Left renal cortex interstitium (tissue), 4 donors: ENCODE measurements at places on chromosomes 1 and 21. TPM values are rescaled to one million over a fixed set of nuclear protein-coding genes. Genes with fewer than 3 reads are reported as not detected.

DNA sequence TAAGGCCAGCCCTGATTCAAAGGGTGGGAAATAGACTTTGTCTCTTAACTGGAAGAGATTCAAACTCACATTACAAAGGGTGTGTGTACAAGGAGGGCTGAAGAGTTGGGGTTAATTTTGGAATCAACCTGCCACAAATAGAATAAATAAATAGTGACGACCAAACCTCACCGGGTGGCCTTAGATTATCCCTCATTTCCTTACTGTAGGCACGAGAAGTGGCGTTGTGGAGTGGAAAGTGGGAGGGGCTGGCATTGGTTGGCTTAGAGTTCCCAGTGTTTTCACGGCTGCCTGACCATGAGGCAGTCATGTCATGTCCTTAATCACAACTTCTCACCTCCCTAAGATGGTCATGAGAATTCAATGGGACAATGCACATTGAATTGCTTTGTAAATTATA lies 21.3 kb upstream of the RUNX1 start:
- no peak for DNase-seq

DNA sequence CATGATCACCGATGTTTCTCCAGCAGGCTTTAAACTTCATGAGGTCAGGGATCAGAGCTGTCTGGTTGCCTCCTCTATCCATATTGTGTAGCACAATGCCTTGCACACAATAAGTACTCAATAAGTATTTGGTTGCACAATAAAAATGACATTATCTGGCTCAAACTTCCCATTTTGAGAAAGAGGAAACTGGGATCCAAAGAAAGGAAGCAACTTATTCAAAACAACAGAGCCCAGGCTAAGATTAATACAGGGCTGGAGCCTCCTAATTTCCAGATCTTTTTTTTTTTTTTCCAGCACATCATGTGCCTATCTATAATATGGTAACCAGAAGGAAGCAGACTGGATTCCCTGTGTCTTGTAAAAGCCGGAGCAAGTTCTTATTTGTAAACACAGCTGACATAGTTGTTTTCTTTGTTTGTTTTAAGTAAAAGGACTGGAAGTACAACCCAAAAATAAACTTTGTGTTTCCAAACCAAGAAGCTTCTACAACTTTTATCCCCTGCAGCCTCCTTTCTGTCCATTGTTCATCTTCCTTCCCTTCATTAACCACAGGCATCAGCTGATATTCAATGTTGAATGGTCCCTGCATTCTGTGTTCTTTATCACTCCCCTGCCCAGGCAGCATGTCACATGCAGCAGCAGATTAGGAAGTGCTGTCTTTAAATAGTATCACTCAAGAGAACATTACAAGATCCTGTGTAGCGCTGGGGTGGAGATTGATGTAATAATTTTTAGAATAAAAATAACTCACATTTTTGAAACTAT lies 71.2 kb upstream of the HOOK1 start:
- DNase-seq, result no peak

The TMEM183A gene
- polyA plus RNA-seq, result 73.3 TPM

DNA sequence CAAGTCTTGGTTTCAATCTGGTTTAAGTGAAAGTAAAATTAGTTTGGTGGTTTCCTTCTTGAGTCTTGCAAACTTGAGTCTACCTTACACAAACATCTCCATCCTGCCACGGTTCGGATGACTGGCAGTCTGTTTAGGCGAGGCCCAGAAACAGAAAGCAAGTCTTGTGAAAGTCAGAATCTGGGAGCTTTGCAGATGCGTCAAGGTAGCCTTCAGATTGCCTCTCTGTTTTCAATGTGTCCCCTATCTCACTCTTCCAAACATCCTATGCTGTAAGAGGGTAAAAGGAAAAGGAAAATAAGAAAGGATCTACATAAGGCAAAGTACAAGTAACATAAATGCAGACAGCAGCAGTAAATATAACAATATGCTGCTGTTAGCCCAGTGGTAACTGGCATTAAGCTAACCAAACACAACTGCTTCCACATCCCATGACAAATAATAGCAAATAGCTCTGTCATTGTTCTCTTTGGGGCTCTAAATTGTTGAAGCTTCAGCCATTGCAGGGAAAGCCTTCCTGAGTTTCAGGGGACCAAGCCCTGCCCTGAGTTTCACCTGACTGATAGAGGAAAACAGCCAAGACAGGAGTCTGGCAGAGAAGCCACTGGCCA lies 26.2 kb upstream of the C1orf105 start:
- no peak for DNase-seq

DNA sequence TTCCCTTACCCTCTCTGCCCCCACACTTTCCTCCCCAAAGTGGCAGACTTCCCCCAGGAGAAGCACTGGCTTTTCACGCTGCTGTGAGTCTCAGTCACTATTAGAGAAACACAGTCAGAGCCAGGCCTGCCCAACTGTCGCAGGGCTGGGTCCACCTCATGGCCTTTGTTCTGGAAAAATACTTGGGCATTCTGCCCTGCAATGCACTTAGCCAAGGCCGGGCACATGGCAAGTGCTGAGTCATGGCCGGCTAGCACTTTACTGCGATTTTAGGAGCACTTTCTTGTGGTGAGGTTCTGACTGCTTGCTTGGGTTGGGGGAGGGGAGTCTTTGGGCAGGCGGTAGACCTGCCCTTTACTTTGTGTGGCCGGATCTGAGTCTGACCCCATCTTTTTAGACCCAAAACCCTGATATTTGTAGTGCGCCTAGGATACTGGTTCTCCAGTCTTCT lies 7.7 kb downstream of the EPHX1 start:
- DNase-seq, result no peak

- no peak for DNase-seq
Measured at GRCh38 chr1:204227351-204227750, 13.6 kb upstream of the GOLT1A start.

DNA sequence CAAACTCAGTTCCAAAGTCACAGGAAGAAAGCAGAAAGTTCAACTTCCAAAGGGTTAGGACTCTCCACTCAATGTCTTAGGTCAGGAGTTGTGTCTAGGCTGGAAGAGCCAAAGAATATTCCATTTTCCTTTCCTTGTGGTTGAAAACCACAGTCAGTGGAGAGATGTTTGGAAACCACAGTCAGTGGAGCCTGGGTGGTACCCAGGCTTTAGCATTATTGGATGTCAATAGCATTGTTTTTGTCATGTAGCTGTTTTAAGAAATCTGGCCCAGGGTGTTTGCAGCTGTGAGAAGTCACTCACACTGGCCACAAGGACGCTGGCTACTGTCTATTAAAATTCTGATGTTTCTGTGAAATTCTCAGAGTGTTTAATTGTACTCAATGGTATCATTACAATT lies 11.7 kb downstream of the ATF3 start:
- DNase-seq, result no peak

- DNase-seq, result no peak
Measured at GRCh38 chr1:30477588-30477987, 245.8 kb downstream of the MATN1 start.

GRCh38 chr1:5885471-5886139 lies 106.6 kb downstream of the NPHP4 start:
- DNase-seq, result no peak

The CYP2J2 gene
- polyA plus RNA-seq, result 1.1 TPM

DNA sequence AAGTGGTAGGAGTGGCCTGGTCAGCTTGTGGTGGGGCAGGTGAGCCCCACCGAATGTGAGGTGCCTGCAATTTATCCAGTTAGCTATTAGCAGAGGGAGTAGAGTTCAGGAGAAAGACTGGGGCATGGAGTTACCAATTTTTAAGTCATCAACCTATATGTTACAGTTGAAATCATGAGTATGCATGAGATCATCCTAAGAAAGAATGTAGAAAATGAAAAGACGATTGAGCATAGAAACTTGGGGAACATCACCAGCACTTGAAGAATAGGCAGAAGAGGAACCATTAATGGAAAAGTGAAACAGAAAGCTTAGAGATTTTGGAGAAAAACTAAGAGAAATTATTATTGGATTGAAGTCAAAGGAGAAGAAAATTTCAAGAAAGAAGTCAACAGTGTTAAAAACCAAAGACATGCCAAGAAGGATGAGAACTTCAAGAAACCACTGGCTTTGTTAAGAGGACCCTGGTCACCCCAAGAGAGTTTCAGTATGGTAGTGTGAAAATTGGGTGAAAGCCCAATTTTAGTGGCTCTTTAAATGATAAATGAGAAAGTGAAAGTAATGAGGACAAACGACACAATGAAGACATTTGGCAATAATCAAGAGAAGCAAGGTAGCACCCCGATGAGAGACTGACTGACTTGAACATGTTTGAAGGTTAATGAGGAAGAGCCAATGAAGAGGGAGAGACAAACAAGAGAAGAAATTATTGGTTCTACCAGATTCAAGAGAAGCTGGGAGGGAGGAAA lies 36.7 kb downstream of the DNASE2B start:
- DNase-seq, result no peak

GRCh38 chr1:72006092-72006491 lies 276.2 kb downstream of the NEGR1 start:
- no peak for DNase-seq

- no peak for DNase-seq
Measured at GRCh38 chr1:153608089-153608682, 4.8 kb downstream of the S100A16 start.

The GCSAML gene
- 1.3 TPM for polyA plus RNA-seq

- no peak for DNase-seq
Measured at GRCh38 chr1:227952374-227953021, 4.8 kb upstream of the WNT9A start.

- DNase-seq, result no peak
Measured at GRCh38 chr21:37623183-37623582, 256.6 kb downstream of the DYRK1A start.

GRCh38 chr1:100931716-100932115 lies 35.8 kb downstream of the SLC30A7 start:
- no peak for DNase-seq

The C1orf94 gene
- polyA plus RNA-seq, result not detected

The EEIG2 gene
- 21.2 TPM for polyA plus RNA-seq

- no peak for DNase-seq
Measured at GRCh38 chr1:97791251-97791650, 129.6 kb downstream of the DPYD start.

DNA sequence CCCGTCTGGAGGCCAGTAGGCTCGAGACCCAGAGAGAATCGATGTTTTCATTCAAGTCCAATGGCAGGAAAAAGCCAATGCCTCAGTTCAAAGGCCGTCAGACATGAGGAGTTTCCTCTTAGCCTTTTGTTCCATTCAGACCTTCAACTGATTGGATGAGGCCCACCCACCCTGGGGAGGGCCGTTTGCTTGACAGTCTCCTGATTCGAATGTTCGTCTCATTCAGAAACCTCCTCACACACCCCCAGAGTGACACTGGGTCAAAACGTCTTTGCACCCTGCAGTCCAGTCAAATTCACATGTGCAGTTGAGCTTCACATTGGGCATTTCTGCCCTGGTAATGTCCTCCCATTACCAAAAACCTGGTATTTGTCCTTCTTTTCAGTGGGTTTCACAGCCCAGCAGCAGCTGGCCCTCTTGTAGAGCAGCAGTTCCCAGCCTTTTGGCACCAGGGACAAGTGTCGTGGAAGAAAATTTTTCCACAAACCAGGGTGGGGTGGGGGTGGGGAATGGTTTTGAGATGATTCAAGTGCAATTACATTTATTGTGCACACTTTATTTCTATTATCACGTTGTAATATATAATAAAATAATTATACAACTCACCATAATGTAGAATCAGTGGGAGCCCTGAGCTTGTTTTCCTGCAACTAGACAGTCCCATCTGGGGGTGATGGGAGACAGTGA lies 40.1 kb downstream of the RSPH1 start:
- no peak for DNase-seq

The ESPN gene
- polyA plus RNA-seq, result 18.6 TPM

The LCE1C gene
- not detected for polyA plus RNA-seq

The MT1HL1 gene
- not detected for polyA plus RNA-seq

- DNase-seq, result no peak
Measured at GRCh38 chr1:46820076-46820475, 21.2 kb downstream of the CYP4B1 start.

- DNase-seq, result no peak
Measured at GRCh38 chr21:46128106-46128932, 27.1 kb downstream of the FTCD start.

DNA sequence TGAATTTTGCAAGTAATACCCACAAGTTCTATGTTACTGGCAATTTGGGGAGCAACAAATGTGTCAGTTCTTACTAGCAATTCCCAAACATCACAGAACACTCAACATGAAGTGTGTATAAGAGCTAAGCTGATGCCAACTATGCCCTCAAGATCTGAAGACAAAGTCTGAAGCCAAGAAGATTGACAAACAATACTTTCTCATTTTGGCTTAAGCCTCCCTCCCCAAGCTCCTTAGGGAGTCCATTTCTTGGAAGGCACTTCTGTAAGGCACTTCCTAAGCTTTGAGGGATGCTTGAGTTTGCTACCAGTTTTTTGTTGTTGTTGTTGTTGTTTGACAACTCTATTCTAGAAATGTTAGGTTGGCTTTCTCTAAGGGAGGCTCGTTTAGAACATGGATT lies 154.4 kb upstream of the ZNF644 start:
- DNase-seq, result no peak

GRCh38 chr1:183685112-183685713 lies 32.1 kb upstream of the APOBEC4 start:
- DNase-seq, result no peak

- DNase-seq, result no peak
Measured at GRCh38 chr1:55868026-55868425, 652.9 kb upstream of the USP24 start.

The VHLL gene
- not detected for polyA plus RNA-seq

DNA sequence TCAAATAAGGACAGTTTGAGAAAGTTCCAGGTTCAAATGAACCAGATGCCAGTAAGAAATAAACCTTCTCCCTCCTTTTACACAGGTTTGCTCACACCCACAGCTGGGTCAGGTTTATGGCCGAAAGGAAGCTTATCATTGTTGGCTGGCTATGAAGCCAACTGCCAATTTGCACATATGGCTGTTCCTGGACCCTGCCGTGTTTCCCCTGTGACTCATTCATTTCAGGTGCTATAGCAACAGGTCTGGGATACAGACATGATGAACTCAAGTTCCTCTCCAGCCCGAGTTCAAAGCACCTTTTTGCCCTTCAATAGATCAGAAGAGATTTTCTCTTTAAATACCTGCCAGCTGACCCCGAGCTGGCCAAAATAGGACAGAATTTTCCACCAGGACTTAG lies 134.4 kb upstream of the SMYD2 start:
- no peak for DNase-seq

The CR1L gene
- 1.2 TPM for polyA plus RNA-seq

GRCh38 chr1:66397192-66397591 lies 136.8 kb upstream of the SGIP1 start:
- DNase-seq, result no peak

DNA sequence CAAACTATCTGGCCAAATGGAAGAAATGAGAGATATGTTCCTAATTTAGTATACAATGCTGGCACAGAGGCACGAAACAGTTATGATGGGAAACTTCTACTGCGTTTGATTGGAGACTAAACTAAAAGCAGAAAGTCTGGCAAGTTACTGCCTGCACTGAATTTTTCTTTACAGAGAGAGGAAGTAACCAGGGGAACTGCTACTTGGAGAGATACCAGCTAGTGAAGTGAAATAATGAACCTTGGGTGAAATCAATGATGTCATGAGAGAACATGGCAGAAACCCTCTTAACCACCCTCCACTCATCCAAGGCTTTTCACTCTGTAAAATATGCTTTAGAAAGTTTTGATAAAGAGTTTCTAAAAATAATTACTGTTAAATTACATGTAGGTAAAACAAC lies 29.3 kb downstream of the NIBAN1 start:
- DNase-seq, result no peak

GRCh38 chr1:212567638-212568037 lies 40.9 kb upstream of the ATF3 start:
- DNase-seq, result no peak

The EPHB2 gene
- polyA plus RNA-seq, result 15.2 TPM

The FCRL4 gene
- not detected for polyA plus RNA-seq

GRCh38 chr1:205787287-205787916 lies 12.1 kb upstream of the RAB29 start:
- DNase-seq, result no peak

GRCh38 chr1:178101654-178102053 lies 7.8 kb downstream of the RASAL2 start:
- DNase-seq, result no peak
